Cerebellum (tissue), 4 donors: ENCODE measurements at places on chromosomes 4 and X. TPM values are rescaled to one million over a fixed set of nuclear protein-coding genes. Genes with fewer than 3 reads are reported as not detected.

The ITIH6 gene
- total RNA-seq: not detected

The NR0B1 gene
- total RNA-seq: 0.45 TPM

The MAP9 gene
- total RNA-seq: 33.2 TPM

The ESX1 gene
- total RNA-seq: not detected

The COL4A6 gene
- 7.1 TPM for total RNA-seq

The PRRG3 gene
- 6.5 TPM for total RNA-seq

The CDKL5 gene
- 18.3 TPM for total RNA-seq

The FOXO4 gene
- 6.1 TPM for total RNA-seq

The RPL9 gene
- total RNA-seq: 1,493 TPM

The CCNI gene
- total RNA-seq: 296 TPM

The FAM114A1 gene
- total RNA-seq: 12.0 TPM

The PGAM4 gene
- not detected for total RNA-seq

The CCNB3 gene
- total RNA-seq: 0.82 TPM

The ZNF630 gene
- 5.5 TPM for total RNA-seq

The ANOS1 gene
- 59.7 TPM for total RNA-seq

The TNIP3 gene
- 0.73 TPM for total RNA-seq

The RAB9B gene
- total RNA-seq: 24.1 TPM

The ALB gene
- total RNA-seq: 7.3 TPM

The ADGRG4 gene
- total RNA-seq: not detected

The SORBS2 gene
- total RNA-seq: 90.4 TPM

The KIT gene
- 43.4 TPM for total RNA-seq

The FGF2 gene
- 12.1 TPM for total RNA-seq

The ARR3 gene
- not detected for total RNA-seq

The GPC4 gene
- total RNA-seq: 4.2 TPM

The FUNDC1 gene
- total RNA-seq: 9.7 TPM

The SCRG1 gene
- total RNA-seq: 2.4 TPM

The AVPR2 gene
- not detected for total RNA-seq

The ASMT gene
- 0.45 TPM for total RNA-seq

The TCEAL2 gene
- 16.1 TPM for total RNA-seq

The GAGE13 gene
- not detected for total RNA-seq

The IL21 gene
- total RNA-seq: not detected

The RBM46 gene
- total RNA-seq: 0.27 TPM

The GDPD2 gene
- 7.7 TPM for total RNA-seq

The AFF2 gene
- total RNA-seq: 139 TPM

The SMIM10 gene
- 1.1 TPM for total RNA-seq

The HPRT1 gene
- total RNA-seq: 12.3 TPM

The CFAP99 gene
- 0.45 TPM for total RNA-seq

The GPR82 gene
- total RNA-seq: not detected

The TEX11 gene
- not detected for total RNA-seq

The TMPRSS11B gene
- not detected for total RNA-seq

The HOPX gene
- 17.4 TPM for total RNA-seq

The PACRGL gene
- 49.4 TPM for total RNA-seq

The HPGDS gene
- total RNA-seq: 3.6 TPM

The GAGE12F gene
- not detected for total RNA-seq

The SPIN2A gene
- total RNA-seq: 1.9 TPM

The PPARGC1A gene
- 14.3 TPM for total RNA-seq

The NPY1R gene
- total RNA-seq: 8.2 TPM

The SLC10A4 gene
- total RNA-seq: 1.1 TPM

The VCX3B gene
- not detected for total RNA-seq

The CYBB gene
- 10.3 TPM for total RNA-seq

The GIMD1 gene
- not detected for total RNA-seq

The USP51 gene
- 7.5 TPM for total RNA-seq

The GAGE12G gene
- not detected for total RNA-seq

The ITGB1BP2 gene
- total RNA-seq: 3.0 TPM

The XIAP gene
- 48.0 TPM for total RNA-seq

The SOX3 gene
- total RNA-seq: 1.5 TPM

The DCAF8L2 gene
- not detected for total RNA-seq

The OTC gene
- not detected for total RNA-seq
